ENCODE measurements at places on chromosomes 7 and 10. TPM values are rescaled to one million over a fixed set of nuclear protein-coding genes. Genes with fewer than 3 reads are reported as not detected.

DNA sequence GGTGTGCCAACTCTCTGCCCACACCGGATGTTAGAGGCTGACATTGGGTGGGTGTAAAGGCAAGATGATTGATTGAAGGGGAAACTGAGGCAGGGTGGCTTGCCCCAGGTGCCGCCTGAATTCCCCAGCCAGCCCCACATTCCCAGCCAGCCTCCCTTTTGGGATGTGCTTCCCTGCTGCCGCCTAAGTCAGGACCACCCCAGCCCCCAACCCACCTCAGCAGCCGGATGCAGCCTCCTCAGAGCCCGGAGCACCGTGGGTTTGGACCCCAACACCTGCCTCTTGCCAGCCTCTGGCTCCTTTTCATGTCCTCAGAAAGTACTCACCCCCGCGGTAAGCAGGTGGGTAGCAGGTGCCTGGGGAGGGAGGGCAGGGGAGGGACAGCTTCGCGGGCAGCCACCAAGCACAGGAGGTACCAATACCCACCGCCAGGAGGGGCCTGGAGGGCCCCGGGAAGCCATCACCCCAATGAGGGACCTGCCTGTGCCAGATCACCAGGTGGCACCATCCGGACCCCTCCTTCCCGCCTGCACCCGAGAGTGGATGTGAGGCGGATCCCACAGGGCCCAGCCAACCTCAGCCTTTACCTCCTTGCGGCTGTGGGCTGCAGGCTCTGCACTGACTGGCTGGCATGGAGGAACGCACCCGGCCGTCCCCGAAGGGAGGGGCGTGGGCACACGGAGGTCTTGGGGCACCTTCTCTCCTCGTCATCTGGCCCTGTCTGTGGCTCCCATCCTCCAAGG lies 60.5 kb downstream of the PWWP2B start:
- DNase-seq: no peak

- DNase-seq: no peak
These were observed 242.8 kb downstream of the KLF6 start for GRCh38 chr10:3542185-3542611.

GRCh38 chr7:101586906-101587677 lies 42.0 kb downstream of the MYL10 start:
- no peak for DNase-seq

DNA sequence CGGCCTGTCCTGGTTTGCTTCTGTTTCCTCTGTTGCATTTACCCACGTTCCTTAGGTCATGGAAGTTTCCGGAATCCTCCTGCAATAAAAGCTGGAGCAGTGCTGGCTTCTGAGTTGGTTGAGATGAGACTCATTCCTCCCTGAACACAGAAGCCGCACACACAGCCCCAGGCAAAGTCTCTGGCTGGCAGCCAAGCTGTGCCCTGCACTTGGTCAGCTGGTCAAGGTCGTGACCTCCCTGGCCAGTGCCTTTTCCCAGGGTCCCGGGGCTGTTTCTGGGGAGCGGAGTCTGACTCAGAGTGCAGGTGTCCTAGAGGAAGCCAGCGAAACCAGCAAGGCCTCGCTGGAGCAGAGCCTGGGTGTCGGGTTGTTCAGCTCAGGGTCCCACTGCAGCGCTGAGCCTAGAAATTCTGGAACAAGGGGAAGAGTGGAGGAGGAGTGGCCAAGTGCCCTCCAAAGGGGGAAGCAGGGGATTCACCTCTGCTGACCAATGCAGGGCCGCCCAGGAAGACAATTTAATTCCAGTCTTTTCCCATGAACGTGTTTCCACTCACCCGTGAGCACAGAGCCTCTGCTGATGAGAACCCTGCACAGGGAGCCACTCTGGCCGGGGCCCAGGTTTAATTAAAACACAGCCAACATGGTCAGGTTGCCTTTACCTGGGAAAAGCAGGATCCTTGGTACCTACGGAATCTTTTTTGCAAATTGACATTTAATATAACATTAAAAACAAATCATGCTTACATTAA lies 245.5 kb upstream of the PPP2R2D start:
- no peak for DNase-seq

GRCh38 chr7:14065286-14065685 lies 75.8 kb upstream of the ETV1 start:
- no peak for DNase-seq

DNA sequence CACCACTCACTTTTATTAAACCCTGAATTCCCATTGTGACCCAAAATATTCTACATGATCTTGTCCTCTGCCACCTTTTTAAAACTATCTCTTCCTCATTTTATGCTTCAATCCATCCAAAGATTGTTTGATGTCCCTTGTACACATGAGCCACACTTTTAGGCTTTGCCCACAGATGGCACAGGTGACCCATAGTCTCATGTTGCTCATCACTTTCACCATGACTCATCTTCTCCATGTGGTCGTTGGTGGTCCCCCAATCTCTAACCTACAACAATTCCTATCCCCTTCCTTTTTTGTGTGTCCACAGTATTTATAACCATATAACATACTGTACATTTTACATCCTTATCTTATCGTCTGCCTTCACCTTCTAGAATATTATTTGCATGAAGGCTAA lies 271.5 kb upstream of the ZWINT start:
- DNase-seq: no peak

- DNase-seq: no peak
These were observed 16.8 kb upstream of the ZNF467 start for GRCh38 chr7:149790146-149790548.

DNA sequence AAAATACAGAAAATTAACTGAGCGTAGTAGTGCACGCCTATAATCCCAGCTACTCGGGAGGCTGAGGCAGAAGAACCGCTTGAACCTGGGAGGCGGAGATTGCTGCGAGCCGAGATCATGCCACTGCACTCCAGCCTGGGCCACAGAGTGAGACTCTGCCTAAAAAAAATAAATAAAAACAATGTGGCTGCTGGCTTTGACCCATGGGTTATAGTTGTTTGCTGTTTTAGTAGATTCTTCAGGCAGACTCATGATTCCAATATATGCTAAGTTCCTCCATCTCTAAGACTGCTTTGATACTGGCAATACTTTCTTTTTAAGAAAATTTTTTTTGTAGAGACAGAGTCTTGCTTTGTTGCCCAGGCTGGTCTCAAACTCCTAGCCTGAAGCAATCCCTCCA lies 8.4 kb downstream of the OLAH start:
- peak; percentile 26 for DNase-seq

- no peak for DNase-seq
These were observed 2.5 kb downstream of the RTKN2 start for GRCh38 chr10:62266147-62266546.

- DNase-seq: no peak
These were observed 121.1 kb downstream of the PLPP4 start for GRCh38 chr10:120578134-120578533.

DNA sequence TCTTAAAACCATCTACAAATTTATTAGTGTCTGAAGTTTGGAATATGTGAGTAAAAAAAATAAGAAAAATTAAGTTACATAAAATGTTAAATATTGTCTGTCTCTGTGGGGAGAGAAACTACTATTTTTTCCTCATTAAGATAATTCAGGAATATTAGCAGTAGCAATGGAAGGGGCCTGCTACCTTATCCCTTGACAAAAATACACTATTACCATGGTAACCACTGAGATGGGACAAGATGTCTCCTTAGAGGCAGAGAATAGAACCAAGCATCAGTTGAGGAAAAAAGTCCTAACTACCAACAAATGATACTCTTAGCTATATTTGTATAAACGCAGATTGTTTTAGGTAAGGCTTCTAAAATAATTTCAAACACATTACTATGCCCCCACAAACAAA lies 150.7 kb upstream of the LSM8 start:
- no peak for DNase-seq

DNA sequence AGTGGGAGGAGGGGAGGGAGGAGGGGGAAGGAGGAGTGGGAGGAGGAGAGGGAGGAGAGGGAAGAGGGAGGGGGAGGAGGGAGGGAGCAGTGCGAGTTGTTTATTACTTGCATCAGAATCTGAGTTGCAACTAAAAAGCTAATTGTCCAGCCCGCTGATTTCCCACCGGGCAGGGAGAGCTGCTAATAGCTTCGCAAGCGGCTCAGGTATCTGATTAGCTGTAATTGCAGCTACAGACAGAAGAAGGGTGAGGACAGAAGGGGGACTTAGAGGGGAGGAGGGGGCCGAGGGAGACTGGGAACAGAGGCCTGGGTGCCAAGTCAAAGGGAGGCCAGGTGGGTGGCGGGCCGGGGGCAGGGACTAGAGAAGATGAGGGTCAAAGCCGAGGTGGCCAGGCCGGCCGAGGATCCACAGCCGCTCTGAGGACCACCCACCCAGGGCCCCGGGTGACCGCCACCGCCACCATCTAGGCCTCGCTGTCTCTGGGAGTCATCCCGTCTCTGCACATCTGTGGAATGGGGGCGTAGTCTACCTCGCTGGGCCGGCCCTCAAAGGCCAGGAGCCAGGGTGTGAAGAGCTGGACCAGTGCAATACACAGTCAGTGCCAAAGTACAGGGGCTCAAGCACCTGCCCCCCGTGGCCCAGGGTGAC lies 54.2 kb downstream of the MICALL2 start:
- no peak for DNase-seq

- peak; percentile 62 for DNase-seq
These were observed 4.4 kb upstream of the ARID5B start for GRCh38 chr10:61896854-61897661.

DNA sequence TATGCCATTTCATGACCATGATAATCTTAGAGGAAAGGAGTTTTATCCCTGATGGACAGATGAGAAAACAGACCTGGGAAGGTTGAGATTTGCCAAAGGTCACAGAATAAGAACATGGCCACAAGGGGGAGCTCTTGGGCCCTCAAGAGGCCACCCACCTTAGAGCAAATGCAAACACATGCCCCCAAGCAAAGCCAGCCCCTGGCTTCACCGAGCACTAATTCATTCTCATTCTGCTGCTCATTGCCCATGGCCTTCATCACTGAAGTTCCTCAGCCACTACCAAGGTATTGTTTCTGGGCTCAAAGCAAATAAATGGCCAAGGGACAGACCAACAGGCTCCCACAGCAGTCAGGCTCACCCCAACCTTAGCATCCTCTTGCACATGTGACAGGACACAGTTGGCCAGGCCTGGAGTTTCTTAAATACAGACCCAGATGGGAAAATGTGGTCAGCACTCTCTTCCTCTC lies 44.2 kb downstream of the PDLIM1 start:
- DNase-seq: peak; percentile 63

GRCh38 chr10:70693619-70694335 lies 21.5 kb downstream of the ADAMTS14 start:
- DNase-seq: no peak

- DNase-seq: no peak
These were observed 83.0 kb downstream of the ZNF365 start for GRCh38 chr10:62457196-62457595.

GRCh38 chr10:73768881-73769280 lies 13.0 kb upstream of the CHCHD1 start:
- no peak for DNase-seq

The GALNT17 gene
- not detected for total RNA-seq

The DNAJC12 gene
- 5.5 TPM for total RNA-seq

The CYP2C19 gene
- total RNA-seq: 0.41 TPM

The SMKR1 gene
- not detected for total RNA-seq

The SLC39A12 gene
- not detected for total RNA-seq

The DYDC2 gene
- not detected for total RNA-seq

The TBC1D12 gene
- 4.7 TPM for total RNA-seq

The TAX1BP1 gene
- total RNA-seq: 29.7 TPM

The FAM25A gene
- total RNA-seq: not detected

The GDF10 gene
- total RNA-seq: not detected
